Chondrocyte (in vitro differentiated cells): ENCODE measurements at places on chromosomes 13 and 19. TPM values are rescaled to one million over a fixed set of nuclear protein-coding genes. Genes with fewer than 3 reads are reported as not detected.

The CEACAM3 gene
- total RNA-seq, result not detected in 3 replicates

The ZNF221 gene
- total RNA-seq, result 7.9 to 9.2 TPM (median 8.7 TPM) in 3 replicates

The RAVER1 gene
- 32.3 to 38.2 TPM (median 33.0 TPM) in 3 replicates for total RNA-seq

The RFPL4AL1 gene
- total RNA-seq, result not detected in 3 replicates

The SMIM24 gene
- total RNA-seq, result not detected in 3 replicates

The CD37 gene
- not detected in 3 replicates for total RNA-seq

The DNAAF3 gene
- total RNA-seq, result 0.90 to 2.2 TPM (median 1.3 TPM) in 3 replicates

The WDR87 gene
- not detected in 3 replicates for total RNA-seq

The NFILZ gene
- not detected in 3 replicates for total RNA-seq

GRCh38 chr19:5332501-5332900 is 8.1 kb downstream of the PTPRS start:
- no peaks in the 10 kb centered on the region for H3K4me1 ChIP-seq
- no peaks in the 10 kb centered on the region for H3K36me3 ChIP-seq
- H3K27ac ChIP-seq, result no peak overlapping the region
- no peaks in the 10 kb centered on the region for H3K27me3 ChIP-seq
- DNase-seq, result no peak

GRCh38 chr13:93147298-93147645 is 79.3 kb upstream of the GPC6 start:
- H3K4me1 ChIP-seq, result peaks cover 30% of the 10 kb centered on the region
- no peak overlapping the region for H3K27ac ChIP-seq
- no peak for DNase-seq
- peaks cover 3% of the 10 kb centered on the region for H3K27me3 ChIP-seq

- peaks cover 12% of the 10 kb centered on the region for H3K4me1 ChIP-seq
- H3K27me3 ChIP-seq, result peaks cover 4% of the 10 kb centered on the region
- no peak overlapping the region for H3K4me3 ChIP-seq
- no peak overlapping the region for H3K27ac ChIP-seq
- DNase-seq, result no peak
Observed at GRCh38 chr19:45156751-45157150, 4.0 kb downstream of the NKPD1 start.

GRCh38 chr13:109403012-109403421 is 383.4 kb downstream of the IRS2 start:
- H3K27me3 ChIP-seq, result no peaks in the 10 kb centered on the region
- no peak overlapping the region for H3K4me3 ChIP-seq
- H3K36me3 ChIP-seq, result no peaks in the 10 kb centered on the region
- DNase-seq, result no peak
- H3K27ac ChIP-seq, result no peak overlapping the region

- H3K27ac ChIP-seq, result peak overlapping the region; percentile 89
- no peaks in the 10 kb centered on the region for H3K27me3 ChIP-seq
- H3K4me1 ChIP-seq, result peaks cover 32% of the 10 kb centered on the region
- DNase-seq, result peak; percentile 98
- H3K4me3 ChIP-seq, result peak overlapping the region; percentile 79
Observed at GRCh38 chr19:15222738-15223648, 9.3 kb downstream of the EPHX3 start.

- DNase-seq, result no peak
- no peaks in the 10 kb centered on the region for H3K27me3 ChIP-seq
- H3K36me3 ChIP-seq, result peaks cover 5% of the 10 kb centered on the region
- no peak overlapping the region for H3K4me3 ChIP-seq
- peaks cover 12% of the 10 kb centered on the region for H3K4me1 ChIP-seq
- H3K27ac ChIP-seq, result no peak overlapping the region
Observed at GRCh38 chr19:38309615-38310278, 5.7 kb downstream of the C19orf33 start.

GRCh38 chr19:16404396-16404795 is 67.4 kb downstream of the EPS15L1 start:
- no peaks in the 10 kb centered on the region for H3K4me1 ChIP-seq
- peaks cover 37% of the 10 kb centered on the region for H3K36me3 ChIP-seq
- H3K4me3 ChIP-seq, result no peak overlapping the region
- no peak overlapping the region for H3K27ac ChIP-seq
- no peaks in the 10 kb centered on the region for H3K27me3 ChIP-seq

DNA sequence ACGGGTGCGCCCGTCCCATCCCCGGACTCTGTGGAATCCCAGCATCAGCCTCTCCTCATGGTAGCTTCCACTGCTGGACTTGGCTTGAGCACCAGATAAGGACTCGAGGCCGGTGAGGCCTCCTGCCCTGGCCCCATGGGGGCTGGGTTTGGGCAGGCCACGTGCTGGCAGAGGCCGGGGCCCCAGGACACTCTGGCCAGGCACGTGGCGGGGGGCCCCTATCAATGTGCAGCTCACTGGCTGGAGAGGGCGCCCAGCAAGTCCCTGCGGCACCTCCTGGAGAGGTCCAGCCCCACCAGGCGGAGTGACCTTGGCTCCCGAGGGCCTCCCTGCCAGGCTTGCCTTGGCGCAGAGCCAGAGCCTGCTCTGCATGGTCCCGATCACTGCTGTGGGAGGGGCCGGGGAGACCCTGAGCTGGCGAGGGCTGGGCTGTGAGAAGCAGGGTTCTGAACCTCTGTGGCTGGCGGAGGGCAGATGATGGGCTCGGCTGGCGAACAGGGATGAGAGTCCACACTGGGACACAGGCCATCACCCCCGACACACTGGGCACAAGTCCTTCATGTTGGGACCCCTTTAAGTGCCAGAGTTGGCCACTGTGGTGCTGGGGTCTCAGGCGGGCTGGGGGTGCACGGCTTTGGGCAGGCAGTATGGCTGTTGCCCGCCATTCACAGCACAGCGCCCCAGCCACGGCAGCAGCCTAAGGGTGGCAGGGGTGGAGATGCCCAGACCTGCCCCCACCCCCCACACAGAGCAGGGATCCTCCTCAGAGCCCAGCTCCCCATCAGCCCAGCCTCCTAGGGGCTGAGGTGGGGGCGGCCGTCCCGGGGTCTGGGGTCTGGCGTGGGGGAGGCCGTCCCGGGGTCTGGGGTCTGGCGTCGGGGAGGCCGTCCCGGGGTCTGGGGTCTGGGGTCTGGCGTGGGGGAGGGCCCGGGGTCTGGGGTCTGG is 19.1 kb downstream of the CEBPG start:
- peaks cover 16% of the 10 kb centered on the region for H3K4me1 ChIP-seq
- no peak overlapping the region for H3K4me3 ChIP-seq
- H3K36me3 ChIP-seq, result no peaks in the 10 kb centered on the region
- DNase-seq, result no peak
- H3K27ac ChIP-seq, result no peak overlapping the region

- H3K4me3 ChIP-seq, result no peak overlapping the region
- no peak overlapping the region for H3K27ac ChIP-seq
- no peak for DNase-seq
- no peaks in the 10 kb centered on the region for H3K4me1 ChIP-seq
- H3K36me3 ChIP-seq, result no peaks in the 10 kb centered on the region
Observed at GRCh38 chr13:97659602-97660001, 225.6 kb downstream of the RAP2A start.

GRCh38 chr19:13404236-13404635 is 102.0 kb downstream of the CACNA1A start:
- no peaks in the 10 kb centered on the region for H3K36me3 ChIP-seq
- no peak for DNase-seq
- H3K4me3 ChIP-seq, result no peak overlapping the region
- H3K27me3 ChIP-seq, result peaks cover 11% of the 10 kb centered on the region
- peaks cover 3% of the 10 kb centered on the region for H3K4me1 ChIP-seq

GRCh38 chr13:46124531-46124966 is 19.7 kb upstream of the CPB2 start:
- DNase-seq, result no peak
- H3K36me3 ChIP-seq, result no peaks in the 10 kb centered on the region
- peaks cover 11% of the 10 kb centered on the region for H3K4me1 ChIP-seq
- H3K4me3 ChIP-seq, result no peak overlapping the region
- H3K27ac ChIP-seq, result no peak overlapping the region
- H3K27me3 ChIP-seq, result peaks cover 5% of the 10 kb centered on the region

GRCh38 chr13:112984501-112984900 is 15.5 kb downstream of the MCF2L start:
- no peak overlapping the region for H3K27ac ChIP-seq
- H3K27me3 ChIP-seq, result peaks cover 29% of the 10 kb centered on the region
- no peaks in the 10 kb centered on the region for H3K4me1 ChIP-seq
- no peaks in the 10 kb centered on the region for H3K36me3 ChIP-seq

DNA sequence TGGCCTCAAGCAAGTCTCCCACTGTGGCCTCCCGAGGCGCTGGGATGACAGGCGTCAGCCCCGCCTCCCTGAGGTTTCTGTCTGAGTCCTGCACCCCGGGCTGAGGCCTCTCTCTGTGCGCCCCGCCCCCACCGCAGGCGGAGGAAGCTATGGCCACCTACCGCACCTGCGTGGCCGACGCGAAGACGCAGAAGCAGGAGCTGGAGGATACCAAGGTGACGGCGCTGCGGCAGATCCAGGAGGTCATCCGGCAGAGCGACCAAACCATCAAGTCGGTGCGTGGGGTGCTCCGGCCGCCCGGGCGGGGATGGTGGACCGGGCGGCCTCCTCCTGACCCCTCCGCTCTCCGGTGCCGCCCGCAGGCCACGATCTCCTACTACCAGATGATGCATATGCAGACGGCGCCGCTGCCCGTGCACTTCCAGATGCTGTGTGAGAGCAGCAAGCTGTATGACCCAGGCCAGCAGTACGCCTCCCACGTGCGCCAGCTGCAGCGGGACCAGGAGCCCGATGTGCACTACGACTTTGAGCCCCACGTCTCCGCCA is 12.7 kb downstream of the ARHGAP45 start:
- no peak overlapping the region for H3K4me3 ChIP-seq
- DNase-seq, result peak; percentile 90
- H3K36me3 ChIP-seq, result no peaks in the 10 kb centered on the region
- peaks cover 5% of the 10 kb centered on the region for H3K4me1 ChIP-seq
- H3K27ac ChIP-seq, result no peak overlapping the region
- H3K27me3 ChIP-seq, result no peaks in the 10 kb centered on the region

- H3K27me3 ChIP-seq, result peaks cover 10% of the 10 kb centered on the region
- H3K27ac ChIP-seq, result no peak overlapping the region
- H3K4me3 ChIP-seq, result no peak overlapping the region
- peaks cover 11% of the 10 kb centered on the region for H3K4me1 ChIP-seq
- DNase-seq, result no peak
Observed at GRCh38 chr13:110571896-110572777, 10.6 kb upstream of the RAB20 start.

DNA sequence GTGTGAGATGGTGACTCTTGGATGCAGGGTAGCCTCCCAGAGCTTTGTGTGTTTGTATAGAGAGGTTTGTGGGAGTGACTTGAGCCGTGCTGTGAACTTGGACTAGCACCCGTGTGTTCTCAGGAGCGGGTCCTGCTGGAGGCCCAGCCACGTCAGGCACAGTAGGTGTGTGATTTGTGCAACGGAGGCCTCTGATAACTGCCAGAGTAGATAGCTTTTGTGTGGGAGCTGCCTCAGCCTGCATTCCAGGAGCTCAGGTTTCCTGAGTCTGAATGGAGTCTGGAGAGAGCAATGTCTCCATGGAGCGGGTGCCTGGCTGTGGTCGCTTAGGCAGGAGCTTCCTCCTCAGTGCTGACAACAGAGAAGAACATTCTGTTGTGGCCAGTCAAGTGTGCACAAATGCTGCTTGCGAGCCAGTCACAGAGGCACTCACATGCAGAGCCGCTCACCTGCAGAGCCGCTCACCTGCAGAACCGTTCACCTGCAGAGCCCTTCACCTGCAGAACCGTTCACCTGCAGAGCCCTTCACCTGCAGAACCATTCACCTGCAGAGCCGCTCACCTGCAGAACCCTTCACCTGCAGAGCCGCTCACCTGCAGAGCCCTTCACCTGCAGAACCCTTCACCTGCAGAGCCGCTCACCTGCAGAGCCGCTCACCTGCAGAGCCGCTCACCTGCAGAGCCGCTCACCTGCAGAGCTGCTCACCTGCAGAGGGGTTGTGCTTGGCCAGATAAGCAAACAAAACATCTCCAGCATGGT is 32.6 kb downstream of the TFDP1 start:
- H3K4me3 ChIP-seq, result no peak overlapping the region
- peaks cover 18% of the 10 kb centered on the region for H3K4me1 ChIP-seq
- no peaks in the 10 kb centered on the region for H3K27me3 ChIP-seq
- H3K27ac ChIP-seq, result peak overlapping the region; percentile 69
- peak; percentile 51 for DNase-seq
